ENCODE measurements at places on chromosomes 2 and 18.

- DNase-seq, result no peak
Measured at GRCh38 chr18:251572-251971, 16.3 kb downstream of the THOC1 start.

- DNase-seq, result no peak
Measured at GRCh38 chr2:29233428-29233827, 118.2 kb downstream of the CLIP4 start.

DNA sequence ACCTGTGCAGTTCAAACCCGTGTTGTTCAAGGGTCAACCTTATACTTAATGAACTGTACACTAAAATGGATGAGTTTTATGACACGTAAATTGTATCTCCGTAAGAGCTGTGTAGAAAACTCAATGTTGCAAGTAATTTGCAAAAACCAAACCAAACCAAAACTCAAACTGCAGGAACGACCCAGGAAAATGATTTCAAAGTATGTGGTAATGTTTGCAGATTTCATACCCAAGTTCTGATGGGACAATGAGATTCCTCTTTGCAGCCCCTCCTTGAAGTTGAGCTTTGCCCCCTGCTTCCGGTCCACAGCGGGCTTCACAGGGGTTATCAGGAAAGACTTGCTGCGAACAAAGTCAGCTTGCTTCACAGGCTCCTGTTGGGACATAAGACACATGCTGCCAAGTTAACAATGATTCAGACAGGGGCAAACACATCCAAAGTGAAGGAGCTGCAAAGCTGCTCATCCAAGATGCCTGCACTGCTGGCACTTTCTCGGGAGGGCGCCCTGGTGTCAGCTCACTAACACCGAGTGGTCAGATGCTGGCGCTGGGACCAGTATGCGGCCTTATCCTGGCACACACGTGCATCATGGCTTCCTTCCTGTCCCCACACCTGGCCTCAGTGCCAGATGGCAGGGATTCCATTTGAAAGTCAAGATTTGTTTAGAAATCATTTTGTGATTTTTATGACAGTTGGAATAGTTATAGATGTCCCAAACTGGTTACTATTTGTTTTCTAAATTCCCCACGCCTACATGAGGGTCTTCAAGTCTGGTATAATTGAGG lies 65.2 kb upstream of the MGAT4A start:
- no peak for DNase-seq

- DNase-seq, result no peak
Measured at GRCh38 chr18:68942230-68942629, 144.3 kb downstream of the CCDC102B start.

GRCh38 chr2:27720004-27720551 lies 51.4 kb upstream of the MRPL33 start:
- DNase-seq, result peak; percentile 23

DNA sequence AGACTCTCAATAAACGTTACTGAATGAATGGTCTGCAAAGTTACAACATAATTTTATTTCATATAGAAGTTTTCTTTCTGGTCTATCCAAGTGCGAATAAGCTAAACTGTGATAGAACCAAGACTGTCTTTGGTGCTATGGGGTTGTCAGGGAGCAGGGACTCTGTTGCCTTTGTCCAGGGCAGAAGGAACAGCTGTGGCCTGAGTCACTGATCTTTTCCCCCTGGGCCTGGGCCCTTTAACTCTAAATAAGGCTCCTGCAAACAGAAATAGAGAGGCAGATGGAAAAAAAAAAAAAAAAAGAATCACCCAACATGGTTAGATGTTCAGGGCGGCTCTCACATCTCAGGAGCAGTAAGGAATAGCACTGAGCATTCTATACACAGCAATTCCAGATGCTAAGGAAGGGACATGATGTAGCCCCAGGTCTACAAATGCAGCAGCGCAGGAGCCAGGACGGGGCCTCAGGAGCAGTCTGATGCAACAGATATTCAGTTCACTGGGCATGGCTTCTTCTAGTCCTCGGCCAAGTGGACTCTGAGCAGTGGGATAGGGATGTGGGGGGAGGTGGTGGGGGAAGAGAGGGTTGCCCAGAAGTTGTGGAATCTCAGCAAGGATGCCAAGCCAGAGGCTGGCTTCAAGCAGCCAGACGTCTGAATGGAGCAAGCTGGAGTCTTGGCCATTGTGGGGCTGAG lies 247.1 kb upstream of the SIX2 start:
- no peak for DNase-seq

GRCh38 chr2:148939271-148939670 lies 64.2 kb downstream of the KIF5C start:
- DNase-seq, result no peak

Data from activated T-helper 1 cell treated with anti-CD3 and anti-CD28 coated beads, Interleukin-2, amount 50 U/mL, for 16 hours (primary cell).